ENCODE measurements at places on chromosomes 5 and 9.

GRCh38 chr9:97758334-97758916 lies 61.3 kb upstream of the XPA start:
- DNase-seq = no peak

DNA sequence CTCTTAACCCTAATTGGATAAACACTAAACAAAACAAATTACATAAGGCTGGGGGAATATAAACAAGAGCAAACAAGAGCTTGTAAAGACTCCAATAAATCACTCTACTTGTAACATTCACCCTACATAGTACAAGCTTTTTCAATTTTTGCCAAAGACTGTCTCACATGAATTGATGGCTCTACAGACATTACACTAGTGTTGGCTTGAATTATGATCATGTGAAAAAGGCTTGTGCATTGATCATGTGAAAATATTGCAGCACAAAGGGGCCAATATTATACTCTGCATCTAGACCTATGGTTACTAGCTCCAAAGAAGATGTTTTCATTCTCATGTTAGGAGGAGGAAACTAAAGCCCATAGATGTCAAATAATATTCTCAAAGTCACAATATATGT lies 212.6 kb downstream of the MCTP1 start:
- no peak for DNase-seq

DNA sequence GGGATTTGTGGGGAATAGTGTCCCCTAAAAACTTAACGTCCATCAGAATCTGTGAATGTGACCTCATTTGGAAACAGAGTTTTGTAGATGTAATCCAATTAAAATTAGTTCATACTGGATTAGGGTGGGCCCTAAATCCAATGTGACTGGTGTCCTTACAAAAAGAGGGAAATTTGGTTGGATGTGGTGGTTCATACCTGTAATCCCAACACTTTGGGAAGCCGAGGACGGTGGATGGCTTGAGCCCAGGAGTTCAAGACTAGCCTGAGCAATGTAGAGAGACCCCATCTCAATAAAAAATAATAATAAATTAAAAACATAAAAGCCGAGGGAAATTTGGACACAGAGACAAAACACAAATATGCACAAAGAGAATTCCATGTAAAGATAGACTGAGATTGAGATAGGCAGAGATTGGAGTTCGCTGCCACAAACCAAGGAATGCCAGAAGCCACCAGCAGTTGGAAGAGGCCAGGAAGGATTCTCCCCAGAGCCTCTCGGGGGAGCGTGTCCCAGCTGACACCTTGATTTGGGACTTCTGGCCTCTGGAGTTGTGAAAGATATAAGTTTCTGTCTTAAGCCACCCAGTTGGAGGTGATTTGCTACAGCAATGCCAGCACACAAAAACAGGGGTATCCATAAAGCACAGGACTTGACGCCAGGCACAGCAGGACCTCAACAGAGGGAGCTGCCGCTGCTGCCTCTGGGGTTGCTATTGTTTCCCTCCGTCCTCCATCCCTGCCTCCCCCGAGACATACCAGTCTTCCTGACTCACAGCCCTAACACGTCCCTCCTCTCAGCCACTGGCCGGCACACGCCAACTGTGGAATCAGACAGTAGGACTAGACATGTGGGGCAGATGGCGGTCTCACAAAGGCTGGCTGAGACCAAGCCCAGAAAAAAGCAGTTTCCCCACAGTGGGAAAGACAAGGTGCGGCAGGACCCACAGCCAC lies 73.8 kb upstream of the IL17B start:
- no peak for DNase-seq

DNA sequence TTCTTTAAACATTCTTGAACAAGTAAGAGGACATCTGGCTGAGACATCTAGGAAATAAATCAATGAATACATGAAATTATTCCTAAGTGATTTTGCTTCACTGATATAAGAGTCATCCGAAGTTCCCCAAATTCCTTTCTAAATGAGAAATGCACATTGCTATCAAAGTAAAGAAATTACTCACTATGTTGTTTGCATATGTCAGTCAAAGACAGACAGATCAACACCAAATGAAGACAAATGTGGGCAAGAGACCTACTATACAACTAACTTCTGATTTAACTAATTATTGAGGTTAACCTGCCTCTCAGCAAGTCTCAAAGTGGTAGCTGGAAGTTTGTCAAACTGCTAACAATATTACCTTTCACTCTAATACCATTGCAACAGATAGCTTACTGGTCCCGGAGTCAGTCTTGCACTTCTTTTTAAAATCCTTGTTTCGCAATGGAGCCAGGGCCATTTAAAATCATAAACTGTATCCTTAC lies 13.2 kb downstream of the TUT7 start:
- no peak for DNase-seq

DNA sequence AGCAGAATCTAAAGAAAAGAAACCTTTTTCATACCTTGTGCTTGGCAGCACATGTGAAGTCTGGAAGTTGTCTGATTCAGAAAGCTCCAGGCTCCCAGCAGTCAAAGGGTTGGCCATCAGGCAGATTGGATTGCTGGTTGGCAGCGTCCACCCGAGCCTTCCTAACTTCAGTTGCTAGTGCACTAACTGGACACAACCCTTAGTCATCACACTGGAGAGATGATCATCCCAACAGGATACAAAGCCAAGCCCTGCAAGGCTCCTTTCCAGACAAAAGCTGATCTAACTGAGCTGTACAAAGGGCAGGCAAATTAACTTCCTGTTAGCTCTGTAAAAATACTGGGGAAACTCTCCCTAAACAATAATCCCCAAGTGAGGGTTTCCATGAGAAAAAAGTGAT lies 185.6 kb downstream of the SNX18 start:
- no peak for DNase-seq

- no peak for DNase-seq
Observed at GRCh38 chr9:18297056-18297841, 176.7 kb upstream of the ADAMTSL1 start.

- no peak for DNase-seq
Observed at GRCh38 chr5:100904259-100904861, 1.3 kb upstream of the ST8SIA4 start.

DNA sequence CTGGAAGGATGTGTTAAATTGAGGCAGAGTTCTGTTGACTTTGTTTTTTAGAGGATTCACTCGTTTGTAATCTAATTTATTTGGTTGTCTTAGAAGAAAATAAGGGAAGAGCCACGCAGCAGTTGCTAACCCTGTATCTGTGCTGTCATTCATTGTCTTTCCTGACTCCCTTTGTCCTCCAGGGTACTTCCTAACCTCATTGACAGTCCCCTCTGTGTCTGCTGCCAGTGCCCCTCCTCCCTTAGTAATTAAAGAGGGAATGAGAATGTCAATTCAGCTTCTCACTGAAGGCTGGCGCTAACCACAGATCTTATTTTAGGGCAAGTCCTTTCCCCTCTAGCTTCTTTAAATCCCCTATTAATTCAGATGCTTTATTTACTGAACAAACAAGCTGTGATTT lies 84.0 kb downstream of the MAST4 start:
- DNase-seq = no peak

GRCh38 chr5:123735384-123735783 lies 223.4 kb downstream of the CSNK1G3 start:
- DNase-seq = no peak
